ENCODE measurements at places on chromosomes 11 and 22.

GRCh38 chr11:99069856-99070444 lies 49.2 kb downstream of the CNTN5 start:
- DNase-seq, result no peak

- DNase-seq, result no peak
Measured at GRCh38 chr11:104736502-104736901, 161.8 kb downstream of the CASP12 start.

DNA sequence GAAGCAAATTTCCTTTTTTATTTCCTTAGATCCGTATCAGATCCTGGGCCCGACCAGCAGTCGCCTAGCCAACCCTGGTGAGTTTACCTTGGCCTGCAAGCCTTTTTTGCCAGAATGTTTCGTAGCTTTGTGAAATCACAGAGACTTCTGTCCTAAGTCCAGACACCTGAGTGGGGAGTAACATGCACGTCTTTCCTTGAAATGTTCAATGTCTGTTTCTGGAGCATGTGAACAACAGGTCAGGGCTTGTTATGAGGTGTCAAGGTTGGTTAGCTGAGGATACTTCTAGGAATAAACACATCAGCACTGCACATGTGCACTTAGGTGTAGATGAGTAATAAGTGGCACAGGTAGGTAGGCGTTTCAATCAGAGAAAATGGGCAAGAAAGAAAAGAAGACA lies 58.0 kb downstream of the KCNJ1 start:
- DNase-seq, result no peak

DNA sequence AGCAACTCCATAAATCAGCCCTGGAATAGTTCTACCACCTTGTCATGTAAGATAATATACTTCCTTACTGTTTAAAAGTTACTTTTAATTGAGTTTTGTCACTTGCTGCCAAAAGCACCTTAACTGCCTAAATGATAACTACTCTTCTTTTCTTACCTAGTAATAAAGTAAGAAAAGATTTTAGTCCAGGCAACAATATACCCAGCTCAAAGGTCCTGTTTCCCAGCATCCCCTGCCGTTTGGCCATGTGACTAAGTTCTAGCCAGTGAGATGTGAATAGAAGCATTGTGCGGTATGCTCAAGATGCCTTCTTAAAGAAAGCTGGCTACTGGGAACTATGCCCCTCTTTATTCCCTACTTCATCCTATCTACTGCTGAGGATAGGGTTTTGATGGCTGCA lies 39.4 kb upstream of the CCDC34 start:
- DNase-seq, result no peak

All from GM13977 (cell line).